Sciatic nerve (tissue), 2 donors: ENCODE measurements at places on chromosomes 13 and 19. TPM values are rescaled to one million over a fixed set of nuclear protein-coding genes. Genes with fewer than 3 reads are reported as not detected.

Gene OR7D2
- not detected for total RNA-seq

GRCh38 chr19:57441979-57442752, 7.0 kb downstream of the ZNF749 start:
- DNase-seq: no peak

Gene LCP1
- 52.7 TPM for total RNA-seq

Gene EPS8L1
- total RNA-seq: 1.2 TPM
